Panc1 (cell line): ENCODE measurements at places on chromosomes 13 and 19. TPM values are rescaled to one million over a fixed set of nuclear protein-coding genes. Genes with fewer than 3 reads are reported as not detected.
A peak's percentile ranks its signal among the peaks of the same experiment; 100 is the strongest.

GRCh38 chr19:2702170-2703076 is at the start of gene GNG7:
Gene GNG7, minus strand, starts transcription at chr19:2702694. Its CDS starts 182,006 bp downstream, at chr19:2520688.
- no peaks in the 10 kb centered on the region for H3K36me3 ChIP-seq
- no peak for DNase-seq
- peak within 1 kb of the TSS; percentile 44 for H3K4me3 ChIP-seq
- H3K27ac ChIP-seq = no peak within 1 kb of the TSS
- H3K27me3 ChIP-seq = no peaks in the 10 kb centered on the region

OR1M1 gene
- total RNA-seq = not detected

GRCh38 chr13:111516712-111517640 is 196.5 kb downstream of the TEX29 start:
- peak overlapping the region; percentile 54 for H3K4me3 ChIP-seq
- H3K36me3 ChIP-seq = no peaks in the 10 kb centered on the region
- no peak overlapping the region for H3K27ac ChIP-seq
- H3K4me1 ChIP-seq = no peaks in the 10 kb centered on the region

DNA sequence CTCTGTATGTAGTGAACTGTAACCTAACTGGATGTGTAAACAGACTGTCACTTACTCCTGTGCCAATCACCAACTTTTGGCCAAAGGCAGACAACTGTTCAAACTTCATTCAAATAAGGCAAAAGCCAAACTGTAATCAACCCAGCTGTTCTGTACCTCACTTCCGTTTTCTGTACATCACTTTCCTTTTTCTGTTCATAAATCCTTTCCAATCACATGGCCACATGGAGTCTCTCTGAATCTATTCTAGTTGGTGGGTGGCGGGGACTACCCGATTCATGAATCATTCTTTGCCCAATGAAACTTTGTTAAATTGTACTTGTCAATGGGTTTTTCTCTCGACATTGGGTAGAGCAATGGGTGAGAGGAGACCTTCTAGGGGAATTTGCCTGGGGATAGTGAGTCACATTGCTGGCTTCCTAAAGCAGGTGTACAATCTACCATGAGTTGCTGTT is 178.3 kb upstream of the RFC3 start:
- H3K4me1 ChIP-seq = no peaks in the 10 kb centered on the region
- H3K27ac ChIP-seq = no peak overlapping the region
- no peaks in the 10 kb centered on the region for H3K36me3 ChIP-seq

TGFBR3L gene
- total RNA-seq = 12.5 TPM

- H3K36me3 ChIP-seq = no peaks in the 10 kb centered on the region
- H3K27me3 ChIP-seq = no peaks in the 10 kb centered on the region
- H3K4me3 ChIP-seq = no peak overlapping the region
- DNase-seq = no peak
Observed at GRCh38 chr19:6287269-6287885, 7.6 kb upstream of the MLLT1 start.

DNA sequence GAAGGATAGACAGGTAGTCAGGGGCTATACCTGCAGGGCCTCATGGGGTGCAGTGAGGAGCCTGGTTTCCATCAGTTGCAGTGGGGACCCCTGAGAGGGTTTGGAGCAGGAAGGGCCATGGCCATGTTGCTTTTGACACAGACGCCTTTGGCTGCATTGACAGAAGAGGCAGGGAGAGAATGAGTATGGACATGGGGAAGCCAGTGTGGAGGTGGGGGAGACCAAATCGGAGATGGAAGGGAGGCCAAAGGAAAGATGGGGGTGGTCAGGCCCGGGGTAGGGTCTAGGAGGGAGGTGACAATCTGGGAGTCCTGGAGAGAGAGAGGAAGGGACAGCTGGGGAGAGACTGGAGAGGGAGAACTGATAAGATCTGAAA is 1.3 kb downstream of the HSD11B1L start:
- no peak overlapping the region for H3K4me3 ChIP-seq
- peaks cover 5% of the 10 kb centered on the region; the same call in 1 of the 2 replicates for H3K36me3 ChIP-seq
- no peaks in the 10 kb centered on the region for H3K27me3 ChIP-seq
- DNase-seq = no peak
- H3K27ac ChIP-seq = no peak overlapping the region

GRCh38 chr13:98641075-98641474 is 64.2 kb upstream of the STK24 start:
- no peaks in the 10 kb centered on the region for H3K4me1 ChIP-seq
- H3K27ac ChIP-seq = no peak overlapping the region
- no peak for DNase-seq
- H3K4me3 ChIP-seq = no peak overlapping the region

DNA sequence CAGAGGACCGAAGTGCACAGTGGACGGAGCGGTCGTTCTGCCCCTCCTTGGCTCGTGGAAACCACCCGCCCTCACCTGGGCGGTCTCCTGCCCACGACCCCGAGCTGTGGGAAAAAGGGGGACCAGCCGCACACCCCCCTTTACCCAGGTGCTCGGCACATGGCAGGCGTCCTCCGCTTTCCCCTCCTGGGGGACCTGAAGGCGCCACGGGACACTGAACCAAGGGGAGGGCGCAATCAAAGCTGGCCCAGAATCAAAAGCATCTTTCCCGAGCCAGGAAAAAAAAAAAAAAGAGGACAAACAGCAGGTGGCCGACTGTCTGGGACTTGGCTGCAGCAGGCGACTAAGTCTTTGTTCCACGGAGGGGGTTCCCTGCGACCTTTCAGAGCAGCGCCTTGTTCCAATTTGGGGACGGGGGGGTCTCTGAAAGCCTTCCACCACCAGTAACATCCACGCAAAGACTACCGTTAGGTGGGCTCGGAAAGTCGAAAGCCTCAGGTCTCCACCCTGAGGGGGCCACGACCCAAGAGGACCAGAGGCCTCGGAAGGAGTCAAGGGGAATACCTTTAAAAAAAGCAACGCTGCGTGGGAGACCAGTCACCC is 1.1 kb downstream of the MBD3 start:
- no peak for DNase-seq
- peak overlapping the region; percentile 87 for H3K4me3 ChIP-seq
- peaks cover 3% of the 10 kb centered on the region; the same call in 1 of the 2 replicates for H3K36me3 ChIP-seq
- H3K27me3 ChIP-seq = no peaks in the 10 kb centered on the region

ANGPTL8 gene
- total RNA-seq = not detected

MYH14 gene
- total RNA-seq = 23.8 TPM

DNA sequence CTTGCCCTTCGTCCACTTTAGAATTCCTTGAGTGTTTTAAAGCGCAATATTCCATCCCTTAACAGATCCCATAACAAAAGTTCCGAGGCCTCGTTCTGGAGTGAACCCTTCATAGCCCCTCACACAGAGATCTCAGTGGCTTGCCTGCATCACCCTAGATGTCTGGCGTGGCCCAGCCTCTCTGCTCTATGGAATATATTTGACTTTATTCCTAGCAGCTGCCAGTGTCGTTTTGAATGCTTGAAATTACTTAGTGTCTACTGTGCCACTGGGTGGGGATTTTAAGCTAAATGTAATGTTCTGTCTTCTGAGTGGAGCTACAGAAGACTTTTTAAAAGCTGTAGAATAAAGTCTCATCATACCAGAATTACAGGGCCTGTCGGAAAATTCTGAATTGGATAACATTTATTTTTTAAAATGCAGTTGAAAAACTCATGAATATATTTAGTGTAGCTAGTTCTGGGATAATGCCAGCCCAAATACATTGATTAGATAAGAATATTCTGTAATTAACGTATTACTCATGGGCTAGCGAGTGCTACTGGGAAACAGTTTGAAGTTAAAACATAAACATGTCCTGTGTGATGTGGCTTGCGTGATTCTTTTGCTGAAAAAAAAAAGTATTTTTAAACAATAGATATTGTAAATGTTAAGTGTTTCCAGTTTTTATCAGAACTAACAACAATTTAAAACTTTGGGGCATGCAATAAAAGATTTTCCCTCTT is 111.8 kb downstream of the ESD start:
- no peaks in the 10 kb centered on the region for H3K27me3 ChIP-seq
- DNase-seq = no peak
- no peak overlapping the region for H3K4me3 ChIP-seq
- no peak overlapping the region for H3K27ac ChIP-seq

DNA sequence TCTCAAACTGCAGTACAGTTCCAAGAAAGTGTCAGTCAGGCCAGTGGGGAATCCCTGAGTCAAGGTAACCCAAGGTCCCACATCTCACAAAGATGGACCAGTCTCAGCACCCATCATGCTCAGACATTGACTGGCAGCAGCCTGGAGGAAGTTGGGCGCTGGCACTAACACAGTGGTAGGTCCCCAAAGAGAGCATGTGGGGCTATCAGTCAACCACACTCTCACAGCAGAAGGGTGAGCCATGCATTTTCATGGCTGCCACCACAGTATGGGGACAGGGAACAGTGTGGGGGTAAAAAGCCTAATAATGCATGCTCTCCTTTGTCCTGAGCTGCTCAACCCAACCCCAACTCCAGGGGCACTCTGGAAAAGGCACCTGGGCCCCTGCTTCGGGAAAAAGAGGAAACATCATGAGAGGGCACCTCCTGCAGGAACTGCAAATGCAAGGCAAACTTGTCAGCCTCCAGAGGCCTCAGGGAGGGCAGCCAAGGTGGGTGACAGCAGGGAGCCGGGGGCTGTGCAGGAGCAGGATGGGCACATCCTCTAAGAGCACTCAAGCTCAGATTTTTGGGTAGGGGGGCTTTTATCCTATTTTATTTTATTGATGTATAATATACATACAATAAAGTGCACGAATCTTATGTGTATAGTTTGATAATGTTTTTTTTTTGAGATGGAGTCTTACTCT is 9.5 kb upstream of the PLEKHF1 start:
- no peak overlapping the region for H3K4me3 ChIP-seq
- no peaks in the 10 kb centered on the region for H3K36me3 ChIP-seq
- no peak overlapping the region for H3K27ac ChIP-seq
- no peaks in the 10 kb centered on the region for H3K4me1 ChIP-seq
- H3K27me3 ChIP-seq = no peaks in the 10 kb centered on the region

- H3K27ac ChIP-seq = no peak overlapping the region
- no peak overlapping the region for H3K4me3 ChIP-seq
- no peak for DNase-seq
- peaks cover 44% of the 10 kb centered on the region for H3K36me3 ChIP-seq
Observed at GRCh38 chr19:40257096-40257517, 28.0 kb downstream of the AKT2 start.

- no peak for DNase-seq
- no peaks in the 10 kb centered on the region; the same call in none of the 2 replicates for H3K36me3 ChIP-seq
- peaks cover 24% of the 10 kb centered on the region for H3K4me1 ChIP-seq
- no peaks in the 10 kb centered on the region for H3K27me3 ChIP-seq
- H3K4me3 ChIP-seq = peak overlapping the region; percentile 87
Observed at GRCh38 chr19:1094655-1094977, 559 bp downstream of the POLR2E start.

DNA sequence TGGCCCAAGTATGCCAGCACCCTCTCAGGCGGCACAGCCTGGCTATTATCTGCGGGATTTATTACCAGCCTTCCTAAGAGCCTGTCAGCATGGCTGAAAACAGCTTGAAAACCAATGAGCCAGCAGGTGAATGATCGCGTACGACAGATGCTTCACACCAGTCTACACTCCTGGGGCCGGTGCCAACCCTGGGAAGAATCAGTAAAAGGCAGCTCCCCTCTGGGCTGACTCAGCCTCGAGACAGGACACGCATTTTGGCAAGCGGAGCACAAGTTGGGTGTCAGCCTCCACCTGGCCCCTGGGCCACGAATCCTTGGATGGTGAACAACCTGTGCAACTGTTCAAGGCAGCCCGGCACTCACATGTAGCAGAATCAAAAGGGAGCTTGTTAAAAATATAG is 15.6 kb downstream of the EMP3 start:
- H3K27me3 ChIP-seq = no peaks in the 10 kb centered on the region
- H3K27ac ChIP-seq = no peak overlapping the region
- H3K4me3 ChIP-seq = no peak overlapping the region
- DNase-seq = no peak

MEX3D gene
- 73.7 TPM for total RNA-seq
